ENCODE measurements at places on chromosomes 1 and 21.

- DNase-seq, result no peak
Observed at GRCh38 chr1:109800291-109800690, 36.6 kb upstream of the EPS8L3 start.

DNA sequence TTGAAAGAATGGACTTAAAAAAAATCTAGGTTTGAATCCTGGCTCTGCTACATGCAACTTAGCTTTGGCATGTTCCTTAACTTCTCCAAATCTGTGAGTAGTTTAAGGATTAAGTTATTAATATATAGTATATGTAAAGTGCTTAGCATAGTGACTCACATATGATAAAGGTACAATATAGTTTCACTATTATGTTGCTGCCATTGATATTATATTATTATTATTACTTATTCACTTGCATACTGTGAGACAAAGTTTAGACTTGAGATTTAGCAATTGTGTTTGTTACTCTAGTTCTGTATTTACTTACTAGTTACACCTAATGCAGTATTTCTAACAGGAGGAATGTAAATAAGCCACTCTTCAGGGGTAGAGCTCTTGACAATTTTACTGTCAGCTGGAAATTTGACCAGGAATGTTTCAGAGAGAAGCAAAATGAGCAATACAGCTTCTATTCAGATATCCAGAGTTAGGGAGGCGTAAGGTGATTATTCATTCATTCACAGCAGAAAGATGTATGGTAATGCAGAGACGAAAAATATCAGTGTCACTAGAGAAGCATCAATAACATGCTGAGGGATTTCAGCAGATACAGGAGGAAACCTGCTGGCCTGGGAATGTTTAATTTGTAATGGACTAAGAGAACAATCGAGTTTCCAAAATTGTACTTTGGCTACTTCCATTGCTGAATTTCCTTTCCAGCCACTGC lies 25.5 kb downstream of the RGS7 start:
- DNase-seq, result no peak

- no peak for DNase-seq
Observed at GRCh38 chr1:179632868-179633267, 41.2 kb downstream of the TDRD5 start.

DNA sequence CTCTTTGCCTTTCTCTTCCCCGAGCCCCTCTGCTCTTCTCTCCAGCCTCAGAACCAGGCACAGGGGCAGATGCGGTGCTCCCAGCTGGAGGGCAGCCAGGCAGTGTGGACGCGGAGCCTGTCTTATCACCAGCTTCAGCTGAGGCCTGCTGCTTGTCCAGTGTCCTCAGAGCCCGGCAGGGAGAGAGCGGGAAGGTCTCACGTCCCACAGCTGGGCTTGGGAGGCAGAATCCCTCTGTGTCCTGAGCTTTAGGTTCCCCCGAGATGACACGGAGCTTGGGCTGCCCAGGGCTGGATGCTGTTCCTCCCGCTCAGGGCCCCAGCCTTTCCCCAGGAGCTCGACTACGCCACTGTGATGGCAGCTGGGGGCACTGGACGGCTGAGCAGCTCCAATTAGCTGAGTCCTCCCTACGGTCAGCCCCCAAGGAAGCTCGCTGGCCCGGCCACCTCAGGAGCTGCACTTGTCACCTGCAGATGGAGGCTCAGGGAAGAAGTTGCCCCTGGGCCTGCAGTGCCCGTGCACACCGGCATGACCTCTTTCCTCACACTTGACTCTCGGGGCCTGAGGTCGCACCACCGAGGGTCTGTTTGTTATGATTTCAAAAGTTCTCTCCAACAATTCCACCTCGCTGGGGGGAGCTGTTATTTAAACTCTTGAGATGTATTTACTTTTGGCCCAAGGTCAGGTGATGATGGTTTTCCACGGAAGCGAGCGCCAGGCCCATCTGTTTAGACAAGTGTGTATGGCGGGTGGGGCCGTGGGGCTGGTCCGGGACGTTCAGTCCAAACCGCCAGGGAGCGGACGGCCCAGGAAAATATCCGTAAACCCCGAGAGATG lies 127.3 kb downstream of the SIK1 start:
- DNase-seq, result no peak

- no peak for DNase-seq
Observed at GRCh38 chr1:237910834-237911233, 20.1 kb upstream of the ZP4 start.

- DNase-seq, result peak; percentile 54
Observed at GRCh38 chr1:85330214-85330631, 53.8 kb upstream of the BCL10 start.

DNA sequence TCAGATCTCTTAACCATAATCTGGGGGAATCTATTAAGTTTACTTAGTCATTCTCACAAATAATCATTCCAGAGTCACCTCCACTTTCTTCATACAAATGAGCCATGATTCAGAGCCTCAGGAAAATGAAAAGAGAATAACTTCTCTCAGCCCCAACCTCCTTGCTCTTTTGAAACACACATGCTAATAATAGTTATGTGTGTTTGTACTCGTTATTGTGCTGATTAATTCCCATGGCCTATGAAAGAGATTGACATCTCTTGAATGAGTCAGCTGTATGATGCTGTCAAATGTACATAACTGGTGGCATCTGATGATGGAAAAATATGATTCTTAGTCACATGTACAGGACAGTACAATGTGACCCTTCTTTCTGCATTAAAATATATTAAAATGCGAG lies 41.5 kb downstream of the DTL start:
- no peak for DNase-seq

DNA sequence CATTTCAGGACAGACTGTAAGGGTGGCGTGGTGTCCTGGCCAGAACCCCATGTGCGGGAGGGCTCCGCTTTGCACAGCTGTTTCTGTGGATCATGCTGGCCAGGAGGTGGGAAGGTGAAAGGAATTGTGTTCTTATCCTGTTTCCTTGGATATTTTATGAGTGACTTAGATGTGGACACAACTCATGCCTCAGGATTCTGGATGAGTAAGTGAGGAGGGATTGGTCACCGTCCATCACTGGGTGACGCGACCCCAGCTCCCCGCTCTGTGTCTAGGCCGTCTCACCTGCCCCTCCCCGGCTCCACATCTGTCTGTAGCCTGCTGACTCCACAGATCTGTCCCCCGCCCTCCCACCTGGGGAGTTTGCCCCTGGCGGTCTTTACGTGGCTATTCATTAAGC lies 48.8 kb downstream of the PIK3CD start:
- no peak for DNase-seq

GRCh38 chr1:182993746-182994145 lies 29.5 kb upstream of the LAMC1 start:
- DNase-seq, result no peak

GRCh38 chr1:84347271-84347931 lies 45.9 kb downstream of the SAMD13 start:
- no peak for DNase-seq

DNA sequence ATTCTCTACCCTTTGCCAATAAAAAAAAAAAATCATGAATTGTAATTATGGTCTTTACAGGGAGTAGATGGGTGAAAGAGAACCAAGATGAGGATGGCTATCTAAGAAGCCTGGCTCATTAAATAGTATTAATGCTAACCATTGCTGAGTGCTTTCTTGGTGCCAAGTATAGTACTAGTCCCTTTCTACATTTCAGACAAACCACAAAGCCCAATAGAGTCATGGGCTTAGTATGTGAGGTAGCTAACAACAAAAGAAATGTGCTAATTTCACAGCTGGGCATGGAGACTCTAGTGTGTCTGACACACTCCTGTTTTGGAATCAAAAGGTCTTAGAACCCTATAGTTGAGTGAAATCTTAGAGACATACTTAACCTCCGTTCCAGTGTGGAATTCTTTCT lies 84.5 kb upstream of the ESRRG start:
- DNase-seq, result no peak

- no peak for DNase-seq
Observed at GRCh38 chr1:183303323-183303645, 114.9 kb downstream of the NMNAT2 start.

- no peak for DNase-seq
Observed at GRCh38 chr1:166090244-166090643, 76.6 kb downstream of the FAM78B start.

Measured in Calu3 (cell line).